Stimulated activated CD8-positive, alpha-beta memory T cell treated with anti-CD3 and anti-CD28 coated beads, Interleukin-7, amount 100 ng/mL, for 1 hour (primary cell): ENCODE measurements at places on chromosomes 5 and 9.

- DNase-seq, result no peak
These were observed 29.9 kb upstream of the MEGF10 start for GRCh38 chr5:127260686-127261085.

GRCh38 chr5:98099448-98100105, 673.9 kb upstream of the RGMB start:
- DNase-seq, result no peak

- DNase-seq, result peak; percentile 32
These were observed 4.8 kb upstream of the SMU1 start for GRCh38 chr9:33081128-33081851.

- DNase-seq, result no peak
These were observed 37.3 kb downstream of the IPPK start for GRCh38 chr9:92632641-92633040.

DNA sequence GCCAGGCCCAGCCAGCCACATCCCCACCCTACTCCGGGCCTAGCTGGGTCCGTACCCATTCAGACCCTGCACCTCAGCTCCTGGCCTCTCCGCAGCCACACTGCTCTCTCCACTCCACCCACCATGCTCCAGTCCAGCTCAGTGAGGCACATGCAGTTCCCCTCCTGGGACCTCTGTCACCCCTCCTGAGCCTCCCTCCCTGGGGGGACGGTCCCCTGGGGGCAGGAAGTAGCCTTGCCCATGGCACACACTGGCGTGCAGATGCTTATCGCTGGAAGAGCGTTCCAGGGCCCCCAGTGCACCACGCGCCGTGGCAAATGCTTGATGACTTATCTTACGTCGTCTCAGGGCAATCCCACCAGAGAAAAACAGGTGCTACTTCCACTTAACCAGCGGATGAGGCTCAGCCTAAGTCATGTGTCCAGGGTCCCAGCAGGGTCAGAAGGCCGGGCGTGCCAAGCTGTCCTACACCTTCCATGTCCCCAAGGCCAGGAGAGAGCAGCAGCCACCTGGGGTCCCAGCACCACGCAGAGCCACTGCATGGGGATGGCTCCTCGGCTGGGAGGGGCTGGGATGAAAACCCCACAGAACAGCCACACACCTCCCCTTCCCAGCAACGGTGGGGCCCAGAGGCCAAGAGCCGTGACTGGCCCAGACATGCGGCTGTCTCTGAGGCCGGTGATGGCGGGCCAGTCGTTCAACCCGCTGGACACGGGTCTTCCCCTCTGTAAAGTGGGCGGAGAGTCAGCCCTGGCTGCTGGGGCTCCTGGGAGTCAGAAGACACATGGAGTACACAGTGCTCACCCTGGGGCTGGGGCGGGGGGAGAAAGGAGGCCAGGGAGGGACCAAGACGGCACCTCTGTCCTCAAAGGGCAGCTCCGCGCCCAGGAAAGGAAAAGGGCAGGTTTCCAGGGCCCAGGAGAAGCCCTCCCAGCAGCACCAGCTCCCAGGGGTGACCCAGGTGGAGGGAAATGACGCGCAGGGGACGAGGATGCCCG, 2.6 kb upstream of the CCDC187 start:
- no peak for DNase-seq

DNA sequence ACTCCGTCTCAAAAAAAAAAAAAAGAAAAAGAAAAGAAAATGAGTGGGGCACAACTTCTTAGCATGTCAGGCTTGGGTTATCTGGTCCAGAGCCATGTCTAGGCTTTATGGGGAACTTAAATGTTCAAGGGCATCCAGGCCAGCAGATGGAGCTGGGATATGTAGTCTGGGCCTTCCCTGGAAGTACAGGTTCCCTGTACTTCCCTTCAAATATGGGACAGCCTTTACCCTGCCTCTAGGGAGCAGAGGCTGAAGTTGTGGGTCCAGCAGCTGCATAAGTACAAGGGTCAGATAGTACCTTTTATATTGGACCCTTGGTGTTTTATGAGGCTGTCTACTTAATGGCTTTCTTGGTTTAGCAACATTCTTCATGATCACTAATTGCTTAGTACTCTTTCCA, 42.1 kb downstream of the FAF2 start:
- DNase-seq, result no peak

DNA sequence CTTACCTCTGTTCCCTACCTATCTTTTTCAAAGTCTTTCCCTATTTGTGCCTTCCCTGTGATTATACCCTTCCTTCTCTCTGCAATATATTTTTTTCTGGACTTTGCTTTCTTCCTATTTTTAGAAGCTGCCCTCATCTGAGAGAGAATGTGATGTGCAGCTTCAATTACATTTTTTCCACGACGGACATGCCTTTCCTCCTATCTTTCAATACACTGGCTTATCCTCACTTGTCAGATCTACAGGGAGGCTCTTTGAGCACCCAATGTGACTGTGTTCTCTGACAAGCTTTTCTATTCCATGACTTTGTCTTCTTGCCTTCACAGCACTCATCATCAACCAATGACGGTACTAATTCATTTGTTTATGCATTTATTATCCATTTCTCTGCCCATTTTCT, 227.9 kb upstream of the CLINT1 start:
- DNase-seq, result no peak
